ENCODE measurements at places on chromosomes 5 and 9. TPM values are rescaled to one million over a fixed set of nuclear protein-coding genes. Genes with fewer than 3 reads are reported as not detected.

BARHL1 gene
- not detected for total RNA-seq

CDH10 gene
- total RNA-seq = under 0.01 TPM

CNTLN gene
- total RNA-seq = 5.4 TPM

SUSD3 gene
- total RNA-seq = not detected

TPD52L3 gene
- not detected for total RNA-seq

CTSV gene
- total RNA-seq = 0.25 TPM

DDX4 gene
- not detected for total RNA-seq

SH3GL2 gene
- total RNA-seq = not detected

MELK gene
- total RNA-seq = 8.7 TPM

CDH9 gene
- total RNA-seq = not detected

NEURL1B gene
- 3.5 TPM for total RNA-seq

SPATA31D4 gene
- total RNA-seq = not detected

DMAC1 gene
- total RNA-seq = 9.5 TPM

PLPPR1 gene
- not detected for total RNA-seq

ANKRD55 gene
- total RNA-seq = 3.7 TPM

KIF20A gene
- total RNA-seq = 22.4 TPM

SLC6A7 gene
- total RNA-seq = not detected

FRRS1L gene
- under 0.01 TPM for total RNA-seq

BHMT gene
- total RNA-seq = not detected

PCDHA8 gene
- not detected for total RNA-seq

PRSS3 gene
- 12.8 TPM for total RNA-seq

ARL14EPL gene
- total RNA-seq = under 0.01 TPM

LMX1B gene
- under 0.01 TPM for total RNA-seq

HACD4 gene
- 0.26 TPM for total RNA-seq

PCSK5 gene
- 1.0 TPM for total RNA-seq

NUTM2G gene
- total RNA-seq = not detected

CSF1R gene
- total RNA-seq = not detected

ADRA1B gene
- under 0.01 TPM for total RNA-seq

EXOSC2 gene
- 27.7 TPM for total RNA-seq

GADD45G gene
- under 0.01 TPM for total RNA-seq

RRAGA gene
- total RNA-seq = 28.1 TPM

TTC1 gene
- 38.9 TPM for total RNA-seq

GRIN1 gene
- total RNA-seq = not detected

BAAT gene
- not detected for total RNA-seq

SLIT3 gene
- total RNA-seq = under 0.01 TPM
